ENCODE measurements at places on chromosomes 12 and 14. TPM values are rescaled to one million over a fixed set of nuclear protein-coding genes. Genes with fewer than 3 reads are reported as not detected.

DACT1 gene
- total RNA-seq = 2.5 TPM

GRCh38 chr12:115088995-115089841 lies 405.2 kb upstream of the TBX3 start:
- ATAC-seq = no peak

DNA sequence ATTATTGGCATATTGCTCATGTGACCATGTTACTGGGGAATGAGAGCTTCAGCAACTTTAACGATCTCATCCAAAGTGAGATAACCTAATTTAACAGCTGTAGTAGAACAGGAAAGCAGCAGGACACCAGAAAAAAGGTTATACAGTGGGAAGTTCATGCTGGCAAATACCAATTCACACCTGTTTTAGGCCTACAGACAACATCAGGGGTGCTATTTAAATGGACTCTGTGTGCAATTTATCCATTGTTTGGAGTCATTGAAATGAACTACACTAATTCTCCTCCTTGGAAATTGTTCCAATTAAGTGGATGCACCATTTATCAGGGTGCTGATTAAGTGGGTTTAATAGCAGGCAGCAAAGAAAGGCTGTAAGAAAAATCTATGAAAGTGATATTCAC lies 424.4 kb upstream of the LMO3 start:
- no peak for ATAC-seq

GRCh38 chr14:103442288-103442687 lies 57.1 kb downstream of the MARK3 start:
- no peak for ATAC-seq

DNA sequence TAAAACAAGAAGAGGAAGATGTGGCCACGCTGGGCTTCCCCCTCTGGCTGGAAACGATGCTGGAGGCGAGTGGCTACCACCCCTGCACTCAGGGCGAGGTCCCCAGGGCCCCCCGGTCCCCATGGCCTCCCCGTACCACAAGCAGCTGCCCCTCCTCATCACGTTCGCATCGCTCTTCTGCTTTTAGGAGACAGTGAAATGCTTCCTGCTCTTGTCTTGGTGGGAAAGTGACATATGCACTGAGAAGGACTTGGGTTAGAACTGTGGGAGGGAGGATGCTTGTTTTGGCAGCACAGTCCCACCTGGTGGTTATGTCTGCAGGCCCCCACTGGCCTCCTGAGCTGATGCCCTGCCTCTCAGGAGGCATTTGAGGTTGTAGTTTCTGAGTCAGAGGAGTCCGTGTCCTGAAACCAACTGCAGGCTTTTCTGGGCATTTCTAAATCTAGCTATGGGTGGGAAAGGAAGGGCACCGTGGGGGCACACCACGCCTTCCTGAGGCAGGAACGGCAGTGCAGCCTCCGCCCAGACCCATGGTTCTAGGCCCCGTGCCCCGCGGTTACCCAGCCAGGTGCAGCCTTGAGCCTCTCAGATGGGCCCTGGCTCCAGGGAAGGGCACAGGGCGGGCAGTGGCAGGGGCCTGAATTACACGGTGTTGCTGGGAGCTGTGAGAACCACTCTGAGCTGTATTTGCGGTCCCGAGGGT lies 139.3 kb downstream of the ADGRD1 start:
- ATAC-seq = peak; percentile 69

COL2A1 gene
- total RNA-seq = not detected

DNA sequence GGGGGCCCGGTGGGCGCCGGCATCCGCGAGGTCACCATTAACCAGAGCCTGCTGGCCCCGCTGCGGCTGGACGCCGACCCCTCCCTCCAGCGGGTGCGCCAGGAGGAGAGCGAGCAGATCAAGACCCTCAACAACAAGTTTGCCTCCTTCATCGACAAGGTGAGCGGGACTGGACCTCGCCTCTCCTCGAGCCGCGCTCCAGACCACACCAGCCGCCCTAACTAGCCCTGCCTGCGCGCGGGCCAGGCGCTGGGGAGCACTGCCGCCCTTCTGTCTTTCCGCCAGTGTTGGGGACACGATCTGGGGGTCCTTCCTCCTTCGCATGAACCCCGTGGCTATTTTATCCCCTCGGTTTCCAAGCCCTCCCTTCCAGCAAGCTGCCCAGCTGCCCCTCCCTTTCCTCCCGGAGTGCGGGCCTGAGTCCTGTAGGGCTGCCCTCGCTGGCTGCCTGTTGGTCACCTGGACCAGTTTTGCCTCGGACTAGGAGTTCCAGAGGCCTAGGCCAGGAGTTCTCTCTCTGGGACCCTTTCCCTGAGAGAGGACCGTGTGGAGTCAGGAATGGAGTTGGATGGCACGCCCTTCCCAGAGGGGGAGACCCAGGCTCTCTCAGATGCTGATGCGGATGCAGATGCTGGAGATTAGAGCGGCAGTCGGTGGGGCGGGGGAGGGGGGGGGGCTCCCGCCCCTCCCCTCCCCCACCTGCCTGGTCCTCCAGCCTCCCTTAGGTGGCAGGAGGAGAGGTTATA lies 592 bp downstream of the KRT7 start:
- no peak for ATAC-seq

RD3L gene
- not detected for total RNA-seq

GRCh38 chr14:105161964-105162668 lies 6.5 kb downstream of the JAG2 start:
- peak; percentile 48 for ATAC-seq

DNA sequence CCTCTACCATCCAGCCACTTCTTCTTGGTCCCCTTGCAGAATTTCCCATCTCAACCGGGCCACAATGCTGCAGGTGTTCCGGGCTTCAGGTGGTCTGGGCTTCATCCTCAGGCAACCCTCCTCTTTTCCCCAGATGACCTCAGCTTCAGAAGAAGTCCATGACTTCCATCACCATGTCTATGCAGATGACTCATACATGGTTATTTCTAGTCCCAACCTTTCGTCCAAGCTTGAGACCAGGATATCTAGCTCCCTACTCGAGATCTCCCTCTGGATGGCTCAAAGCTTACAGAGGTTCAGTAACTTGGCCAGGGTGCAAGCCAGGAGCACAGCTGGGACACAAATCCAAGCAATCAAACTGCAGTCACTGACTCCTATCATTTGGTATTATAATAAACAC lies 154.6 kb upstream of the NOS1 start:
- no peak for ATAC-seq

DNA sequence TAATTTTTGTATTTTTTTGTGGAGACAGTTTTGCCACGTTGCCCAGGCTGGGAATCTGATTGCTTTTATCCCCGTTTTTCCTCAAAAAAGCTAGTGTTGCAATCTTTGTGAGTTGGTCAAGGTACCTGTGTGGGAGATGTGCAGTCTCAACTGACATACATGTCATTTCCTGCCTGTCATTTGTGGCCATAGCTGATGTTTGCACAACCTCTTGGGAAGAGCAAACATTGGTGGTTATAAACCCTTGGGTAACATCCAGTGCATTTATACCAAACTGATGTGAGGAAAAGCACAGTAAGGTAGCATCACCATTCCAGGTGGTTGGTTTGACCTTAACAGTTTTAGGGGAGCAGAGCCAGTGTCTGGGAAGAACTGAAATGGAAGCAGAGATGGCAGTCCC lies 54.7 kb downstream of the ATG14 start:
- no peak for ATAC-seq

DNA sequence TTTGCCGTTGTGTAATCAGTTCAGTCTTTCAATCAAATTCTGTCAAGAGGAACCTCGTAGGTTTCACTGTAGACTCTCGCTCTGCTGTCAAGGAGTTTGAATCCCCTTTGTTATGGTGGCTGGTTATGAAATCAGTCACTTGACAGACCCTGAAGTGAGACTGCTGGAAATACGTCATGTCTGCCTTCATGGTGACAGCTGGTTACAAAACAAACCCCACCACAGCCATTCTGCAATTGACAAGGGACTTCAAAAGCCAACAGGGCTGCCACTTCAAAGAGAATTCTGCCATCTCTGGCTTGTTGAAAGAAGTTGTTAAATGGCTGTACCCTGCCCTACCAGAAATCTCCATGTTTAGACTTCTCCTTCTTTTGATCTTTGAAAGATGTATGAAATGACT lies 286.9 kb downstream of the ERC1 start:
- ATAC-seq = no peak

TAS2R50 gene
- 1.7 TPM for total RNA-seq

AGAP2 gene
- 52.0 TPM for total RNA-seq

GRCh38 chr14:101005447-101005846 lies 101.9 kb upstream of the RTL1 start:
- ATAC-seq = no peak

DNA sequence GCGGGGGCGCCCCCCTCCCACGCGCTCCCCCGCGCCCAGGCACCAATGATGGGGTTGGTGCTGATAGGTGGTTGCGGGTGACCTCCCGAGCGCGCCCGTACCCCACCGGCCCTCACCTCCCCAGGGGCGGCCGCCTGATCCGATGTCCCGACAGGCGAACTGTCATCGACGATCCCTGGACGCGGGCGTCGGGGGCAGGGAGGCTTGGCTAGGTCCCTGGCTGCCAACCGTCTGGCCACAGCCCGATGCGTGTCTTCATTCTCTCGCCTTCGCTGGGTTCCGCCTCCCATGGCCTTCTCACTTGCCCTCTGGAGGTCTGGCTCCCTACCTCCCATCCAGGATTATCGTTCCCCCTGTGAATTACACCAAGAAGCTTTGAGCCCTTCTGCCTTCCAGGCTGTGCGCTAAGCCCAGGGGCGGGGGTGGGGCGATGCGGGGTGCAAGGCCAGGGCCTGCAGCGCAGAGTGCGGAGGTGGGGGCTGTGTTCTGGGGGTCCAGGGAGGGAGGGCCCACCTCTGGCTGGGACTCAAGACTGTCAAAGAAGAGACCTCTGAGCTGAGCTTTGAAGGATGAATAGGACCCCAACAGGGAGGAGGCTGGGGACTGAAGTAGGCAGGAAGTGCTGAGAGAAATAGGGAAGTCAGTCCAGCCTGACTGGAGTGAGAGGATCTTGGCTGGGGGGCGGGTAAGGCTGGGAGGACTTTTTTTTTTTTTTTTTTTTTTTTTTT lies 7.7 kb upstream of the RACGAP1 start:
- no peak for ATAC-seq

- no peak for ATAC-seq
Observed at GRCh38 chr12:29152223-29152868, 3.3 kb downstream of the FAR2 start.

- peak; percentile 88 for ATAC-seq
Observed at GRCh38 chr14:33967138-33967537, 16.3 kb upstream of the EGLN3 start.

CDH24 gene
- 0.48 TPM for total RNA-seq

HOXC9 gene
- not detected for total RNA-seq

DNA sequence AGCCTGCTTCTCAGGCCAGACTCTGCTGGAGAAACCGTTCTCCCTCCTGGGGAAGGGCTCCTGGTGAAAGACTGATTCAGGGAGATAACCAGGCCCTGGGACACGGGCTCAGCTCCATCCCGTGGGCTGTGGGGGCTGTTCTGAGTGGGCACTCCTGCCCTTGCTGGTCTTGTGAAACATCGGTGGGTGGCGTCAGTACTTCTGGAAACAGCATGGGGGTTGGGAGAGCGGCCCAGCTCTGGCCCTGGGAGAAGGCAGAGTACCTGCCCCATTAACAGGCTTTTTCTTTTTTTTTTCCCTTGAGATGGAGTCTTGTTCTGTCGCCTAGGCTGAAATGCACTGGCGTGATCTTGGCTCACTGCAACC lies 786 bp downstream of the SLC25A47 start:
- no peak for ATAC-seq

- no peak for ATAC-seq
Observed at GRCh38 chr14:97109234-97109633, 312.1 kb downstream of the VRK1 start.

DNA sequence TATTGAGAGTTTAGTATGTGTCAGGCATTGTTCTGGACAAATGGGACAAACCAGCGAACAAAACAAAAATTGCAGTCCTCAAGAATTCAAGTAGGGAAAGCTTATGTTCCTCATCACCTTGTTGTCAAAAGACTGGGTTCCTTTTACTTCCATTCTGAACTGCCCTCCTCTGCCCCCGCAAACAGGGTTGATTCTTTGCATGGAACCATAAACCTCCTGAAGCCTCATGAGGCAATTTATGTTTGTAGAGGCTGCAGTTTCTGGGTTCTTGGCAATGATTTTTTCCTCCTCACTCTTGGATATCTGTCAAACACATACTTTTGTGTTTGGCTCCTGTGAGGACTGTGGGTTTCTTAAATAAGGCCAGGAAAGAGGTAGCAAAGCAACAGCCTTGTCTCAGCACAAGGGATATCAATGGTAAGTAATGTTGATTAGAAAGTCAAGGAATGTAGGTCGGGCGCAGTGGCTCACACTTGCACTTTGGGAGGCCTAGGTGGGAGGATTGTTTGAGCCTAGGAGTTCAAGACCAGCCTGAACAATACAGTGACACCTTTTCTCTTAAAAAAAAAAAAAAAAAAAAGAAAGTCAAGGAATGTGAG lies 13.9 kb downstream of the COPZ1 start:
- ATAC-seq = no peak

GRCh38 chr12:20282401-20282800 lies 85.9 kb upstream of the PDE3A start:
- ATAC-seq = no peak

- no peak for ATAC-seq
Observed at GRCh38 chr14:99554184-99554583, 49.8 kb downstream of the CCDC85C start.

DNA sequence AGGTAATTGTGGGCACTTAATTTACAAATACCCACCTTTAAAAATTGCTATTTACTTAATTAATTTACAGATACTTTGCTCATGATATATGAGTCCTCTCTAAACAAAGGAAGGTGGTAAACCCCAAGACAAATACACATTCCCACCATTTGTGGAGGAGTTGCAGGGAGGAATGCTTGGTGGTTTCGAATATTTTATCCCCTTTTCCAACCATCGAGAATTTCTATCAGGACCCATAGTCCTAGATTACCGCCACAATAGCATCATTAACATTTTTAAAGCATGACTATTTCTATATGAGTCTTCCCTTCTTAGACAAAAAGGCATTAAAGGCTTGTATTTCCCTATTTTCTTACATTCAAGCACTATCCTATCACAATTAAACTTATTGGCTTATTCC lies 34.2 kb upstream of the PLEKHA5 start:
- no peak for ATAC-seq

DNA sequence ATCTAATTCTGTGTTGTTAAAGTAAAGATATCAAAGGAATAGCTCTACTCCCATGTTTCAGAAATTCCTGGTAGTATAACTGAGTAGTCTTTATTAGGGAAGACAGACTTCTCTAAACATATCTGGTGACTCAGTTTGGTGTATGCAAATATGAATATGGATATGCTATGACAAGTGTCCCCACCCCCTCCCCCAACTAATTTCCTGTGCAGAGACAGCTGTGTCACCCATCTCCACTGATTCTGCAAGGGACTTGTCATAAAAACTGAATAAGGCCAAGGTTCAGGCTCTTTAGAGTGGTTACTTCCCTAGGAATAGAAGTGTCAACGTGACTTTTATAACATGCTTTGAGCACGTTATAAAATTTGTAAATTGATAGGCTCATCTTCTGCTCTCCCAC lies 429.1 kb downstream of the DAD1 start:
- peak; percentile 24 for ATAC-seq

AVPR1A gene
- not detected for total RNA-seq

PTPN21 gene
- not detected for total RNA-seq

DNA sequence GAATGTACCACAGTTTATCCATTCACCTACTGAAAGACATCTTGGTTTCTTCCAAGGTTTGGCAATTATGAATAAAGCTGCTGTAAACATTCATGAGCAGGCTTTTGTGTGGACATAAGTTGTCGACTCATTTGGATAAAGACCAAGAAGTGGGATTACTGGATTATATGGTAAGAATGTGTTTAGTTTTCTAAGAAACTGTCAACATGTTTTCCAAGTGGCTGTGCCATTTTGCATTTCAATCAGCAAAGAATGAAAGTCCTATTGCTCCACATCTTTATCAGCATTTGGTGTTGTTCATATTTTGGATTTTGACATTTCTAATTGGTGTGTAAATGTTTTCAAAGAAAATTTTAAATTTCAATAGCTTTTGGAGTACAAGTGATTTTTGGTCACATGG lies 27.3 kb upstream of the KLRF1 start:
- no peak for ATAC-seq

Data from activated T-helper 17 cell treated with anti-CD3 and anti-CD28 coated beads, Interleukin-2, amount 50 U/mL, for 72 hours (primary cell).